ENCODE measurements at places on chromosomes 5 and 9.
A peak's percentile ranks its signal among the peaks of the same experiment; 100 is the strongest.

- no peak for DNase-seq
Measured at GRCh38 chr5:97377582-97377981, 194.5 kb upstream of the RIOK2 start.

GRCh38 chr9:112032009-112032408 is 135.4 kb downstream of the UGCG start:
- no peak for DNase-seq

- no peak for DNase-seq
Measured at GRCh38 chr5:146068977-146069779, 36.2 kb downstream of the PLAC8L1 start.

DNA sequence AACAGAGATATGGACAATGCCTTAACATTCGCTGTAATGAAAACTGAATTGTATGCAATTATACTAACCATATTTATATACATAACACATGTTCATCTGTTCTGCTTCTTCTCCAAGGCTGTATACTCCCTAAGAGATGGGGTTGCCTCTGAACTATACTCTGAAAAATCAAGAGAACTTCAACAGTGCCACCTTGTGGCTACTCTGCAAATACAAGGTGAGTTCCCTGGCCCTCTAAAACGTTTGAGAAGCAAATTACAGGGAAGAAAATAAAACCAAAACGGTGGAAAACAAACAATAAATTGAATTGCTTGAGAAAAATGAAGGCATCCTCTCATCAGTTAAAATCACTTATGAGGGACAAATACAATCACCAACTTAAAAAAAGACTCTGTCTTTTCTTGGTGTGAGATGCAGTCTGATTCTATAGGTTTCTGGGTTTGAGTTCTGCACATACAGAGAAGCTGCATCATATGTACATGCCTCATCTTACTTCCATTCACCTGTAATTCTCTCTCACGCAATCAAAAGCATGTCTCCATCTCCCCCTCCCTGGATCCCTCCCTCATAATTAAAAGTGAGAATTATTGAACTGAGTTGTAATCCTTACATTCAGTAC is 98.6 kb downstream of the FBXW11 start:
- peak; percentile 71 for DNase-seq

- peak; percentile 63 for DNase-seq
Measured at GRCh38 chr5:144203750-144204596, 33.3 kb downstream of the KCTD16 start.

GRCh38 chr5:44002381-44002901 is 386.8 kb downstream of the FGF10 start:
- no peak for DNase-seq

- DNase-seq = no peak
Measured at GRCh38 chr5:9340085-9340484, 205.8 kb downstream of the SEMA5A start.

- no peak for DNase-seq
Measured at GRCh38 chr5:150338546-150338945, 19.0 kb upstream of the TCOF1 start.

DNA sequence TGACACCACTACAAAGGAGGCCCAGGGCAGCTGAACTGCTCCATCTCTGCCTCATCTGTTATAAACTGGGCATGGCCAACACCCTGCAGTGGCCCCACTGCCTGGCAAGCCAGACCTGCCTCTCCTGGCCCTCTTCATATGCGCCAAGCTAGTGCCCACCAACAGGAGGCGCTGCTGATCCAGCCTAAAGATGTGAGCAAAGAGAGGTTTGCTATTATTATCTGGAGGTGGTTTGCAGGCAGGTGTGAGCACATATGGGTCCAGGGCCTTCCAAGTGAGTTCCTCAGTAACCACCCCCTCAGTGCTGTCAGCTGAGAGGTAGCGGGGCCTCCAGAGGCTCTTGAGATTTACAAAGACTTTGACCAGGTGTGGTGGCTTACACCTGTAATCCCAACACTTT is 232.2 kb downstream of the SYK start:
- peak; percentile 58 for DNase-seq

DNA sequence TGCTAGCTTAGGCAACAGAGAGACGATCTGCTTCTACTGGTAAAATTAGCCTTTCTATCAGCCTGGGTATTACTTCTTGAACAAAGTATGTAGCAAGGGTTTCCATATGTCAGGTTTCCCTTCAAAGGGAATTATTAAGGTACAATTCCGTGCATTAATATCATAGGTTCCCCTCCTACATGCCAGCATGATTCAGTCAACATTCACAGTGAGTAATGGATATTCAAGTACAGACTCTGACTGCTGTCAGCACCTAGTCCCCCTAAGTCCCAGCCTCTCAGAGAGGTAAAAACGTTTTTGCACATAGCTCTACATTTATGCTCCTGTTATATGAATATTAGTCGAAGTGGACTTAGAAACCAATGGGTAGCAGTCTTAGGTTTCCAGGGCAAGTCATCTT is 322.4 kb upstream of the CCNG1 start:
- no peak for DNase-seq

DNA sequence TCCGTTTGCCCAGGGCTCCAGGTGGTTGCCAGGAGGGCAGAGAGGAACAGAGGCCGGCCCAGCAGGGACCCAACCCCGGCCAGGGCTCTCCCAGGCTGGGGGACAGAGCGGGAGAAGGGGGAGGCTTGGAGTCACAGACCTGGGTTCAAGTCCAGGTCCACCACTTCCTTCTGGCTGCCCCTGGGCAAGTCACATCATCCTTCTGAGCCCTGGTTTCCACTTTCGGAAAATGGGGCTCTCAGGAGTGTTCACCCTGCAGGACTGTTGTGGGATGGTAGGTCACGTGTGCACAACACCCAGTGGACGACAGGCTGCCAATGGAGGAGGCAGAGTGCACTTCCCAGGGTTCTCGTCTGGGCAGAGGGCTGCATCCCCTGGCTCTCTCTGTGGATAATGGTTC is 245.4 kb downstream of the PBX3 start:
- no peak for DNase-seq

DNA sequence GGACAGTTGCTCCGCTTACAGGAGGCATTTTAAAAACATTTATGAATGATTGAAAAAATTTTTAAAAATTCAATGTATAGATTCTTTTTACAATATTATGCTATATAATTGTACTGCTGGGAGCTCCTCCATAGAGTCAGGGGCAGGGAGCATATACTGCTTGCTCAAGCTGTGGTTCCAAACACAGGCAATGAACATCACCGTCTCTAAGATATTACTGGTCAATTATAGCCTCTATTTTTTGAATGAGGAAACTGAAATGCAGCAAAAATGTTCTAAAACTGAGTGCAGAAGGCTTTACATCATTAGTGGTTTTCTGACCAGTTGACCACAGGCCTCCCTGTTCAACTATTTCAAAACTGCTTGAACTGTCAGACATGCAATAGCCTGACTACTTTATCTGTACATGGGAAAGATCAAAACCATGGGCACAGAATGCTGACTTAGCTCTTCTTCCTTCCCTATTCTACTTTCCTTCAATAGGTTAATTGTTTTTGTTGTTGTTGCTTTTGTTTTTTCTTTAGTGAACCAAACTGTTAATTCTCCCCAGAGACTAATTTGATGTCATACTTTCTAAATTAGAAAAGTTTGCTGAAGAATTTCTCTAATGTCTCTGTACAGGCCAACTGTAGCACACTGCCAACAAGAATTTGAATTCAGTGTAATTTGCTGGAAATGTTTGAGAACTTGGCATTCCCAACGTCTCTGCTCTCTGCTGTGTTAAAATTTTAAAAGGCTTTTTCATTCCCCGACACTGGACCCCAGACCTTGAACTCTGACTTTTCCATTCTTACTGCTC is 107.6 kb upstream of the MPDZ start:
- no peak for DNase-seq

DNA sequence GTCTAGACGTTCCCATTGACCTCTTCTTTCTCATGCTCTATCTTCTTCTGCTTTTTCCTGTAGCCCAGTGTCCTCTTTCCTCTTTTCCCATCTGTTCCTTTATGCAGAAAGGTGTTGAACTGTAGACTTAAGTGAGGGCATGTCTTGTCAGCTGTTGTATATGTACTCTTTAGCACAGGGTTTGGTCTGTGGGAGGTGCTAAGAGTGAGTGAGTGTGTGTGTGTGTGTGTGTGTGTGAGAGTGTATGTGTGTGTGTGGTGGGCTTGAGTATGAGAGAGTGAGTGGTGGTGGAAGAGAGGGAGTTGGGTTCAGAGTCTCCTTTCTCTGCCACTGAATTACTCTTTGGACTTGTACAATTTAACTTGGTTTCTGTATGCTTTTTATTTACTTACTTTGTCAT is 10.3 kb upstream of the ROPN1L start:
- no peak for DNase-seq

GRCh38 chr9:4138180-4138579 is 161.7 kb downstream of the GLIS3 start:
- DNase-seq = peak; percentile 5

- DNase-seq = no peak
Measured at GRCh38 chr5:150633429-150633828, 7.0 kb upstream of the SYNPO start.

GRCh38 chr5:158640593-158640980 is 459.1 kb downstream of the EBF1 start:
- DNase-seq = peak; percentile 62

DNA sequence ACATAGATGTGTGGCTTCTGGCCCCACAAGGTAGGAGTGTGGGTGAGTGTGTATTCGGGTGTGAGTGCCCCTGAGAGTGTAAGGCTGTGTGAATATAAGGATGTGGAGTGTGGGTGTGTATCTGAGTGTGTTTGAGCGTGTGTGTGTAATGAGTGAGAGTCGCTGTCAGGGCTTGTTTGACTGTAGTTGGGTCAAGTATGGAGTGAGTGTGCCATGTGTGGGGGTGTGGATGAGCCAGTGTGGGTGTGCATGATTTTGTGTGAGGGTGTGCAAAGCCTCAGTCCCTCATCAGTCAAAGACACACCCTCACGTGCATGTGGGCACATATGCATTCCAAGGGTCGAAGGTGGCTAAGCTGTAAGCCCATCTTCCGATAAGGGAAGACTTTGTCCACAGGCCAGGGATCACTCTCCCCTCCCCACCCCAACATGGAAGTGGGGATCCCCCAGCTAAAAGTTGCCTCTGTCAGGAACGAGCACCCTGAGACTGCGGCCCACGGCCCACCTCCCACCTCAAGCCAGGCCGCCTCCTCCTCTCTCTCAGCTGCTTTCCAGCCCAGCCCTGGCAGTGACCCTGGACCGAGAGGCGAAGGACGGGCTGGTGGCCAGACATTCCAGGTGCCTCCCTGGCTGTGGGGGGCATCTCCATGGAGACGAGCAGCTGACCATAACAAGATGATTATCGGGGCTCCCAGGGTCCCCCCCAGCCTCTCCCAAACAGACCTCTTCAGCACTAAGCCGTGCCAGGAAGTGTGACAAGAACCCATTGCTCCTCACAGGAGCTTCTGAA is 12.9 kb downstream of the AQP3 start:
- DNase-seq = no peak

GRCh38 chr9:34218446-34218845 is 39.6 kb downstream of the UBAP1 start:
- DNase-seq = no peak

DNA sequence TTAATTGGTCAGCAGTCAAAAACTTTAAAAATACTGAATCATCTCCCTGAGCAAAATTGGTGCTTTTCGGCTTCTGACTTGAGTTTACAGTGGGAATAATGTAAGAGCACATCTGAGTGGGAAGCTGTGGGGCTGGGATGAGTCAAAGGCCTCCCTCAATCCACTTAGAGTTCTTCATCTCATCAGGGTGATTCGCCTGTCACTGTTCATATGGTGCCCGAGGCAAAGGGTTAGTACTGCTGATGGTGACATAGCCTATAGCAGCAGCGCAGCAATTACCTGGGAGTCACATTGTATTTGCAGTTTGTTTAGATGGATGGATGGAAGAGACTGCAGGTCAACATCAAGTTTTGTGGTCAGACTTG is 113.8 kb upstream of the ZNF608 start:
- DNase-seq = no peak

- no peak for DNase-seq
Measured at GRCh38 chr5:78293851-78294247, 649 bp downstream of the AP3B1 start.

DNA sequence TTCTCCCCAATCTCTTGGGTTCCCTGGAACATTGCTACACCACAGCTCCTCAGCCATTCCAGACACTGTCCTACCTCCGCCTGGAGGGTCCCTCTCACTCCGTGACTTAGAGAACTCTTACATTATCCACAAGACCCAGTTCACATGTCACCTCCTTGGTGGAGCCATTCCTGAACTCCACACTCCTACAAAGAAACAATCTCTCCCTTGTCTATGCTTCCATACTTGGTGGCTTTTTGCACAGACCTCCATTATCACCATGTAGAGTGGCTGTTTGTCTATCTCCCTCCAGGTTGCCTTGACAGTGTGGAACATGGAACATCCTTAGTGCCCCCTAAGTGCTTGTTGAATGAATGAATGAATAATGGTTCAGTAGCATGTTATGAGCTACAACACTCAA is 105.9 kb downstream of the PAX5 start:
- DNase-seq = no peak

- DNase-seq = no peak
Measured at GRCh38 chr5:175060257-175060656, 335.9 kb downstream of the MSX2 start.

DNA sequence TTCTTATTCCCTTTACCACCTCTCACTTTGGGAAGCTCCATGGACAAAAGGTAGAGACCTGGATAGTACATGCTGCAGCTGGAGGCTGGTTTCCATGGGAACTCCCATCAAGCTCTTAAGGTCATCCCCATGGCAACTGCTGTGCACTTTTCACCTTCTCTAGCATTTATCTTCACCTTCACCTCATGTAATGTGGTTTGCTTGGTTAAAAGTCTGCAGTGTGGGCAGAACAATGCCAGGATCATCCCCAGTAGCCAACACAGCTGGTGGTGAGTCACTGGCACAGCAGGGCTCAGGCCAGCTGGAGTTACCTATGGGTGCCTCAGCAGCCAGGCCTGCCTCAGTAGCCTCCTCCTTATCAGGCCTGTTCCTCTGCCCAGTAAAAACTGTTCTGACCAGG is 210.5 kb downstream of the GRIA1 start:
- no peak for DNase-seq

DNA sequence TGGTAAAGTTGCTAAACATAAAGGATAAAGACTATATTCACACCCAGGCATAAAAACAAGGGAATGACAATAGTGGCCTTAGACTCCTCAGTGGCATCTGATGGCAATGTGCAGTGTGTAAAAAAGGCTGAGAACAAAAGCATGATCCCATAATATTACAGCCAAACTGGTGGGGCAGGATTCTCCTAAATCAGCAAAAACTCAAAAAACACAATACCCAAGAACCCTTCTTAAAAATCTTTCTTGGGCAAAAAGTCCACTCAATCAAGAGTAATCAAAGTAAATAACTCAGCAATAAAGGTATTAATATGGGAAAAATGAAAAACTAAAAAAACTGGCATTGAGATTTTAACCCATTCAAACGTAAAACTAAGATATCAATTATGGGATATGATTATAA is 1.6 kb upstream of the MOCS2 start:
- no peak for DNase-seq

DNA sequence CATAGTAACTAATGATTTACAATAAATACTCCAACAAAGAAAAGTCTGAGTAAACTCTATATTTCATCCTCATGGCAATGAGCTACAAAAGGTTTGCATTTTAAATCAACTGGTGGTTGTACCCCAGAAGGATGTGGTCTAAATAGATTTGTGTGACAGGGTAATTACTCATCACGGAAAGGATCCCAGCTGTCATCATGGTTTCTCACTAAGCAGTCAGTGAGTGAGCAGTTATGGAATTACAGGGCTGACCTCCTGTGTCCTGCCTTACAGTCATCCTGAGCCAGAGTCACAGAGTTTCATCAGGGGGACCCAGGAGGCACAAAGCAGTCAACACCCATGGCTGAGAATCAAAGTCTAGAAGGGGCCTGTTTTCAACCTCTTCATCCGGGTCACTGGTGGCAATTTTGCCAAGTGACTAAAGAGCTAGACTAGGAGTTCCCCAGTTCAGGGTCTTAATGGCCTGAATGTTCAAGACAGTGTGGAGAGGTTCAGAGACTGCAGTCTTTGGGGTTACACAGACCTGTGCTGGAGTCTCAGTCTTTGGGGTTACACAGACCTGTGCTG is 210.7 kb upstream of the SLC24A2 start:
- no peak for DNase-seq
